ENCODE measurements at places on chromosomes 3 and 15.

- DNase-seq: peak; percentile 16
Observed at GRCh38 chr3:62708638-62709373, 166.4 kb downstream of the CADPS start.

GRCh38 chr3:49634736-49635135 lies 39.4 kb upstream of the APEH start:
- no peak for DNase-seq

- peak; percentile 58 for DNase-seq
Observed at GRCh38 chr3:102536456-102536855, 101.6 kb downstream of the ZPLD1 start.

GRCh38 chr3:29354894-29355293 lies 74.0 kb downstream of the RBMS3 start:
- no peak for DNase-seq

GRCh38 chr3:178707311-178708031 lies 171.2 kb downstream of the KCNMB2 start:
- no peak for DNase-seq
